ENCODE measurements at places on chromosomes 5 and 9.

GRCh38 chr9:77770340-77770739 lies 122.2 kb upstream of the GNA14 start:
- DNase-seq: no peak

GRCh38 chr5:91155274-91155673 lies 227.8 kb downstream of the ARRDC3 start:
- no peak for DNase-seq

- DNase-seq: no peak
Measured at GRCh38 chr9:124477648-124478285, 27.5 kb downstream of the ADGRD2 start.

DNA sequence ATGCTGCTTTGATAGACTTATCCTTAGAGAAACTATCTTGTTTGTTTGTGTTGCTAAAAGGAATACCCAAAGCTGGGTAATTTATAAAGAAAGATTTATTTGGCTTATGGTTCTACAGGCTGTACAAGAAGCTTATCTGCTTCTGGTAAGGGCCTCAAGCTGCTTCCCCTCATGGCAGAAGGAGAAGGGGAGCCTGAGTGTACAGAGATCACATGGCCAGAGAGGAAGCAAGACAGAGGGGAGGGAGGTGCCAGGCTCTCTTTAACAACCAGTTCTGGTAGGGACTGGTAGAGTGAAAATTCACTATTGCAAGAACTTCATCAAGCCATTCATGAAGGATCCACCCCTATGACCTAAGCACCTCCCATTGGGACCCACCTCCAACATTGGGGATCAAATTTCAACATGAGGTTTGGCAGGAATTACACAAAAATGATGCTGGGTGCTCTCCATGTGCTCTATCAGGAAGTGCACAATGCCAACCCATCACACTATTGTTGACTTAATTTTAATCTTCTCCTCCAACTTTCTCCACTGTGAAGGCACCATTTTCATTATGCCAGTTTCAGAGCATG lies 115.1 kb upstream of the SHB start:
- DNase-seq: no peak

DNA sequence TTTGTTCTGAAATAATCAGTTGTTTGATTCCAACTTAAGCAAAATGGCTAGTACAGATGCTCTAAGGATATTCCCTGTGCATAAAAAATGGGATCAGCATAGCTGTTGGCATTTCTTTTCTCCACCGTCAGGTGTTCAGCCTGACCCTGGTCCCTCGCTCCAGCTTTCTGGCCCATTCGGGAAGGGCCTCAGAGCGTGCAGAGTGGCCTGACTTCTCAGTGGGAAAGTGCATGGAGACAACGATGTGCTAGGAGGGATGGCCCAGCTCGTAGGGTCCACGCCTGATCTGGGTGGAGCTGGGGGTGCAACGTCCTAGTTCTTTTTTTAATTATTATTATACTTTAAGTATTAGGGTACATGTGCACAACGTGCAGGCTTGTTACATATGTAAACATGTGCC lies 319.1 kb upstream of the IRX4 start:
- DNase-seq: no peak

DNA sequence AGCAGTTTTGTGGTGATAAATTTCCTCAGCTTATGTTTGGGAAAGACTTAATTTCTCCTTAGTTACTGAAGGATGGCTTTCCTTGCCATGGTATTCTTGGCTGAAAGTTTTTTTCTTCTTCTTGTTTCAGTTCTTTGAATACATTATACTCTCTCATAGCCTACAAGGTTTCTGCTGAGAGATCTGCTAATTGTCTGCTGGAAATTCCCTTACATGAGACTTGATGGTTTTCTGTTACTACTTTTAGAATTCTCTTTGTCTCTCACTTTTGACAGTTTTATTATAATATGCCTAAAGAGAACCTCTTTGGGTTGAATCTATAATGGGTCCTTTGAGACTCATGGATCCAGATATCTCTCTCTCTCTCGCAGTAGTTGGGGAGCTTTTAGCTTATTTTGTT lies 693.6 kb downstream of the PRELID2 start:
- DNase-seq: no peak

GRCh38 chr5:59832577-59833301 lies 60.8 kb downstream of the PDE4D start:
- no peak for DNase-seq

GRCh38 chr9:91978740-91979414 lies 28.8 kb upstream of the ROR2 start:
- no peak for DNase-seq

DNA sequence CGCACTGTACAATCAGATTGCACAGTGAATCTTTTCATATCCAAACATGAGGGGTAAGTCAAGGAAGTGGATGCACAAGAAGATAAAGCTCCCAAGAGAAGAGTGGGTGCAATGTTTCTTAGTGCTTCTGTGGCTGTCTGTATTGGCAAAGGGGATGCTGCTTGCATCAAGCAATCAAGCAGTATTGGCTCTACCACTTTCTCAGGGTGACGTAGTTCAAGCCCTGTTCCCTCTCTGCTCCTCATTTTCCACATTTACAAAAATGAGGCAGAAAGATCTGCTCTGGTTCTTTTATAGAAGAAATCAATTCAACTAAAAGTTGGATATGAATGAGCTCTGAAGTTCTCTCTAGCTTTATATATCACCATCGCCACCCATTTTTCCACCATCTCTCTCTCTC lies 2.3 kb downstream of the TNFSF8 start:
- no peak for DNase-seq

DNA sequence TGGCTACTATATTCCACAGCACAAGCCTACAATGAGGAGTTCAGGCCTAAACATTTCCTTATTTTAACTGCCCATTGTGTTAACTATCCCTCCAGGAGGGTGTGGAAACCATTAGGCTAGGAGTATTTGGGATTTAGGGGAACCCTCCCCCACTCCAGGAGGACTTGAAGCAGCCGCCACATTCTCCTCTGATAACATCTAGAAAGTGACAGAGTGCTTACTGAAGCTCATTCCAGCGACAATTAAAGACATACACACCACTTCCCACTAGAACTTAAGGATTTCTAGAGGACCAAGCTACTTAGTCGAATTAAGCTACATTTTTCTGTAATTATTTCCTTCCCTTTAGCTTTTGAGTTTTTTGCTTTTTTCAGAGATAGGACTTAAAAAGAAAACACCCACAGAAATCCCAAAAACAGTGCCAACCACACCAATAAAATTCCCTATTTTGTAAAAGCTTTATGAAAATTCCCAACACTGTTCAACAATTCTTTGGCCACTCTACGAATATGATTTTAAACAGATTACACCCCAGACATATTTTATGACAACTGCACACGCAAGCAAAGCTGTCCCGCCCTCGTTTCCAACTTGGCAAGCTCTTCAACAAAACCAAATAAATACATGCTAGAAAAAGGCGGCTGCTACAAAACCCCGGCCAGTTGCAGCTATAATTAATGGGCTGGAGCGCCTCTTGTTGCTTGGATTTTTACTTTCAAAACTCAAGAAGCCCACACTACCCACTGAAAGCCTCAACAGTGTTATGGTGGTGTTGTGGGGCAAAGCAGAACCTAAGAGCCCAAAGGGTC lies 4.5 kb downstream of the ROR2 start:
- no peak for DNase-seq

DNA sequence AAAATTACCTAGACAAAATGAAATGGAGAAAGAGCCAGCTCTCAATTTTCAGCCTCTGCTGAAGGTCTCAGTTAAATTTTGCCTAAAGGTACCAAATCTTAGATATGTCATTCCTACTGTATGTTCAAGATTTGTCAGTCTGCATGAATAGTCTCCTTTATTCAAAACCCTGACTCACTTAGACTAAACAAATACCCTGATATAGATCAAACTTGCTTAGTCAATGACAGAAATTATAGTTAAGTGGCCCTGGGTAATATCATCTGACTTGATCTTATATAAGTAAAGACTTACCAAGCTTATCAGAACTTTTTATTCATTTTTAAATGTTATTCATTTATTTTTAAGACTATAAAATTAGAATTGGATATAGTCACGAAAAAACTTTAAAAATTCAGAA lies 12.2 kb downstream of the MEGF9 start:
- no peak for DNase-seq

DNA sequence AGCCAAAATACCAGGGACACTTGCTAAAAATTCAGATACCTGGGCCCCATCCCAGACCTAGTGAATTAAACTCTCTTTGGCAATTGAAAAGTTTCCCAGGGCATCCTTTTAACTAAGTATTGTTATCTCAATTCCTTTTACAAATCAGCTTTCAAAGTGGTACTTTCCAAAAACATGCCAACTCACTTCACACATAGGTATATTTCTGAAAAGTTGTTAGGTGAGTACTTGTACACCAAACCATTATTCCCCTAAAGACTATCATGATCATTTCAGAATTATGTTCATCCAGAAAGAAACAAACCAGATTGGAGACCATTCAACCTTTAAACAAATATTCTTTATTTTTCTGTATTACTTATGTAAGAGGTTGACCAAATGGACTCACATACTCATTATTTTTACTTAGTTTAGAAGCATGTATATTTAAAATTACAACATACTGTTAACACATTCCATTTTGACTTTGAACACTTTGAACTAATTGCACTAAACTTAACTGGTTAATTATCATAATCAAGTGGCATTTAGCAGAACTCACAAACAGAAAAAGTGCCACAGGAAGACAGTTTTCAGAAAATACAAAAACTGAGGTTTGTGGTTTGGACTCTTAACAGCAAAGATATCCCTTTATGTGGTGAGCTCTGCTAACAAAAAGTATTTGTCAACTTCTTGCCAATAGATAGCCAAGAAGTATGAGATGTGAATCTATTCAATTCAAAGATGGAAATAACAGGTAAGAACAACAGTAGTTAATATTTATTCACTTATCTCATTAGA lies 40.7 kb downstream of the KIAA0825 start:
- DNase-seq: no peak

DNA sequence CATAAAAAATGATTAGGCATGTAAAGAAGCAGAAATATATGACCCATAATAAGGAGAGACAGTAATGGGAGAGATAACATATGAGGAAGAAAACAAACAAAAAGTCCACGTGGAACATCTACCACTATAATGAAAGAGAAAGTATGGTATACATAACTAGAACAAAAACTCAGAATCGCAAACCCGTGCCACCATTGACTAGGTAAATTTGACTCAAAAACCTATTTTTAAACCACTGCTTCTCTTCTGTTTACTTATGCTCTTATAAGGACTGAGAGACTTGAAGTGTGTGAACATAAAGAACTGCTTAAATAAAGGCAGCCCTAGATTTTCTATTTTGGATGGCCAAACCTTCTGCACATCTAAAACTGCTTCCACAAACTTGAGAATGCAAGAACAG lies 330.7 kb downstream of the CAAP1 start:
- no peak for DNase-seq

- no peak for DNase-seq
Measured at GRCh38 chr9:20649381-20649780, 27.1 kb upstream of the MLLT3 start.

DNA sequence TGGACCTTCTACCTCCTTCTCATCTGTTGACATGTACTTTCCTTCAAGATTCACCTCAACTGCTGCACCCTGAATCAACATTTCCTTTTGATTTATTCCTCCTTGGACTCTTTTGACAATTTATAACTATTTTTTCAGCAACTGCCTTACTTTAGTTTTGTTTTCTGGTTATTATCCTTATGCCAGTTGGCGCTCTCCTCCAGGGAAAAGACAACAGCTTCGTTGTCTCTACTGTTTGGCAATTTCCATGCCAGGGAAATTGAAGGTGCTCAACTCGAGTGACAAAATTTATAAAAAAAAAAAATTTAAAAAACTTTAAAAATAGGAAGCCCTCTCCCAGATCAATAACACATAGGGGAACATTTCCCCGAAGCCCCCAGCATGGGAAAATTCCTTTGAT lies 549.2 kb upstream of the DMAC1 start:
- no peak for DNase-seq

- no peak for DNase-seq
Measured at GRCh38 chr9:138101444-138102234, 224.1 kb downstream of the CACNA1B start.

DNA sequence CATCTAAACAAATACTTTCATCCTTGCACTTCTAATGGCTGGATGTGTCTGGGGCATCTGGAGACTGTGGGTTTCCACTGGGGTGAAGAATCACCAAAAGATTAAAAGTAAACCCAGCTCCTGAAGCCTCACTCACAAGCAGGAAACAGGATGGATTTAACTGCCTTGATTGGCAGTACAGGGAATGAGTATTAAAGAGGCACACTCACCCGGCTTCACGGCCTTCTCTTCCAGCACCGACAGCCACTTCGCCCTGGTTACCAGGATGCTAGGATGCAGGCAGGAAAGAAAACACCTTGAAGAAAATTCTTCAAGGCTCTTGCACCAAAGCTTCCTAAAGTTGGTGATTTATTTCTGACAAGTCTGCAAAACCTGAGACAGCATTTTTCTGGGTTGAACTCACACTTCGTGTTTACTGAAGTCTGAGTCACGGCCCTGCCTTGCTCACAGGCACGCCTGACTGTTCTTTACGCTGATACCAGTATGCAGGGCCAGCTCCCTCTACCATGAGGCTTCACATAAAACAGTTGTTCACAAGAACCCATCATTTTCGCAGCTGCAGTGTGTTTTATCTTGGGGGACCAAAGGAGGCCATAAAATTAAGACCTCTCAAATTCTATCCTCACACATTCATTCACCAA lies 56.5 kb upstream of the ZNF354A start:
- DNase-seq: no peak

- DNase-seq: no peak
Measured at GRCh38 chr5:126311766-126312165, 111.4 kb upstream of the GRAMD2B start.

DNA sequence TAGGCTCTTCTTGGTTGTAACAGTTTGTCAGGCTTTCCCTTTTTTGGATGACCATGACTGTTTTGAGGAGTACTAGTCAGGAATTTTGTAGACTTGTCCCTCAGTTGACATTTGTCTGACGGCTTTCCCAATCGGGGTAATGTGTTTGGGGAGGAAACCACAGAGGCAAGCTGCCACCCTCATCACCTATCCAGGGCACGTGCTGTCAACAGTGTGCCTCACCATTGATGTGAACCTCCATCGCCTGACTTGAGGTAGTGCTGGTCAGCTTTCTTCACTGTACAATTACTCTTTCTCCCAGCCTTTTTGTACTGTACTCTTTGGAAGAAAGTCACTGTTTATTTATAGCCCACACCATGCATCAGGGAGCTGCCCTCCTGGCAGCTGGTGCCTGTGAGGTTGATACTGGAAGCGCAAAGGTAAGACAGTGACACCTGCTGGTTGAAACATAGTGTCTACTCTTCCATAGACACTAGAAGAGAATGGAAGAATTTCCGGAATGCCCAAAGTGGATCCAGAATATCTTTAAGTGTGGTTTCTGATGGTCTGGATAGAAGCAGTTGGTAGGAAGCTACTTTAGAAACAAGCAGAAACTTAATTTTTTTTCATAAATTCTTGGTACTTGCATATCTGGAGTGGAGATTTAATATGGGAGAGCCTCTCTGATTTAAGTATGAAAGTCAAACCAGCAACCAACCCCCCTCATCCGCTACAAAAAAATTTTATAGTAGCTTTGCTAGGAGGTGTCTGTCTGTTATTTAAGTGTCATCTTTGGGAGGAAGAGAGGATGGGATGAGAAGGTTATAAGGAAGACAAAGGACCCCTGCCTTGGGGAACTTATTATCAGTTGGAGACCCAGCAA lies 69.3 kb downstream of the SNX30 start:
- DNase-seq: peak; percentile 12

- no peak for DNase-seq
Measured at GRCh38 chr9:117704024-117704575, at the start of gene TLR4. Gene TLR4 (plus strand): TSS chr9:117704403. CDS start chr9:117704473, 70 bp downstream.

GRCh38 chr9:91690540-91691249 lies 259.3 kb downstream of the ROR2 start:
- no peak for DNase-seq

Data from activated CD4-positive, alpha-beta T cell treated with anti-CD3 and anti-CD28 coated beads for 48 hours (primary cell).